Head of caudate nucleus (tissue), 42 donors: ENCODE measurements at places on chromosomes 6 and 20.

GRCh38 chr6:106411643-106412200, 51.2 kb downstream of the CRYBG1 start:
- DNase-seq = no peak

DNA sequence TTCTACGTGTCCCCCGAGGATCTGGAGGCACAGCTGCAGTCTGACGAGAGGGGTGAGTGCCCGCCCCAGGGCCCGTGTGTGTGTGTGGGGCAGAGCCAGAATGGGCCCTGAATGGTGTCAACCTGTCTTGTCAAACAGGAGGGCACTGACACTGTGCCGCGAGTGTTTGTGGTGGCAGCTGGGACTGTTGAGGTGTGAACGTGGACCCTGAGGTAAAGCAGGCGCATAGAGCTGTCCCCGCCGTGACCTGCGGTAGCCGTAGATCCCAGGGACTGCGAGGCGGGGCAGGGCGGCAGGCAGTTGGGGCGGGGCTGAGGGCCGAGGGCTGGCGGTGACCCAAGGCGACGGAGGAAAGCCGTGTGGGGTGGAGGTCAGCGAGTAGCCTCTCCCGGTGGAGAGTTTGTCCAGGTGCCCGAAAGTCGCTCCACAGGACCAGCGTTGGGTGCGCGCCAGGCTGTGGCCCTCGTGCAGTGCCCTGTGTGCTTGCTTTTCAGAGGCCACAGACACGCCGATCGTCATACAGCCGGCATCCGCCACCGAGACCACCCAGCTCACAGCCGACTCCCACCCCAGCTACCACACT, 25.2 kb downstream of the UCKL1 start:
- no peak for DNase-seq

- DNase-seq = no peak
Measured at GRCh38 chr6:84137051-84137375, 90.4 kb downstream of the CEP162 start.

- DNase-seq = no peak
Measured at GRCh38 chr20:3166913-3167342, 6.4 kb downstream of the LZTS3 start.

- no peak for DNase-seq
Measured at GRCh38 chr6:134943522-134944111, 6.3 kb downstream of the ALDH8A1 start.

DNA sequence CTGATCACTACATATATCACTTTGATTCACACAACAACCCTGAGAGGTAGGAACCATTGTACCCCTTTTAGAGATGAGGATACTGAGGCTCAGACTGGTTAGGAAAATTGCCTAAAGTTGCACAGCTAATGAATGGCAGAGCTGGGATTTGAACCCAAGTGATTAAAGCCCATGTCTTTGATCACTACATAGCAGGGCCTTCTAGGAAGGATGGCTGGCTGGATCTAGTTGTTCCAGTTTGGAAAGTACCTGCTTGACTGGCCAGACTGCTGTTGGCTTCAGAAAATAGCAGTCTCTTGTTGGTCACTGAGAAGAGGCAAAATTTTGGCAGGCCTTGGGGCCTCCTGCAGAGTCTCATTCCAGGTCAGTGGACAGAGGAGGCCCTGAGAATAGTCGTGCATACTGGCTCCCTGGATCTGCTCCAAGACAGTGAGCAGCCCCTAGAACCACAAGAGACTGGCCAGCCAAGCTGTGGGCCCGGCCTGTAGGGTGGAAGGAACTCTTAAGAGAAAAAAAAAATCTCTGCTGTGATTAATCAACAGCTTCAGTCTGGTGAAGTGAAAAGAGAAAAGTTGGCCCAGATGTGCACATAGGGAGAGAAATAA, 17.5 kb downstream of the PPARD start:
- peak; percentile 56 for DNase-seq

- DNase-seq = no peak
Measured at GRCh38 chr20:51760905-51761546, 7.2 kb downstream of the ATP9A start.

DNA sequence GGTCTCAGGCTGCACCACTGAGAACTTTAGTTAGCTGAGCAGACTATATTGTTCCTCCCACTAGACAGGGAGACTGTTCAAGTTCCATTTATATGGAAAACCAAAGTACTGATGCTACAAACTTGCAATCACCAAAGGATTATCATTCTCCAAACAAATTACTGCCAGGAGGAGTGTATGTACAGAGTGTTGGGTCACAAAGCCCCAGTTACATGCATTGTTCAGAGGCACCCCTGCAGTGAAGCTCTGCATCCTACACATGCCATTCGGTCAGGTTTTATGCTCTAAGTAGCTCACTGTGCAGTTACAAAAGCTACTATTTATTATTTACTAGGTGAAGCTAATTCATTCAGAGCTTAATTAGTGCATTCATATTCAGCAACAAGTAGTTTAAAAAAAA, 75.8 kb downstream of the SMLR1 start:
- no peak for DNase-seq

- DNase-seq = no peak
Measured at GRCh38 chr6:50778696-50779095, 40.0 kb upstream of the TFAP2B start.

DNA sequence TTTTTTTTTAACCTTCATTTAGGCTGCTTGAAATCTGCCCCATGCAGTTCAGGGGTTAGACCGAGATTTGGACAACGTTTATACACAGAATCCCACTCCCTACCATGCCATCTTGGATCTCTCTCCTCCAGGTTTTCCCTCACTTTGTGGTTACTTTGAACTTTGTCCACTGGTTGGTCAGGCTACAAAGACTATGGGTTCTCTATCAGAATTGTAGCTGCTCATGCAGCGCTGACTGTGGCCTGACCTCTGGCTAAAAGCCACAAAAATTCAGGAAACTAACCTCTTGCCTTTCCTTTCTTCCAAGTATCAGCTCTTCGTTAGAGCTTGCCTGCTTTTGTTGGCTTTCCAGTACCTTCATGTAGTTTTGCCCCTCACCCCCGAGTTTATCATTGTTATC, 44.9 kb upstream of the KCNG1 start:
- DNase-seq = no peak

- DNase-seq = no peak
Measured at GRCh38 chr6:39804466-39805065, 12.4 kb downstream of the DAAM2 start.

GRCh38 chr6:129534926-129535325, 175.1 kb downstream of the ARHGAP18 start:
- DNase-seq = no peak

GRCh38 chr20:58233393-58233792, 4.9 kb upstream of the ANKRD60 start:
- DNase-seq = no peak

GRCh38 chr20:32163951-32164350, 43.6 kb downstream of the PLAGL2 start:
- no peak for DNase-seq

DNA sequence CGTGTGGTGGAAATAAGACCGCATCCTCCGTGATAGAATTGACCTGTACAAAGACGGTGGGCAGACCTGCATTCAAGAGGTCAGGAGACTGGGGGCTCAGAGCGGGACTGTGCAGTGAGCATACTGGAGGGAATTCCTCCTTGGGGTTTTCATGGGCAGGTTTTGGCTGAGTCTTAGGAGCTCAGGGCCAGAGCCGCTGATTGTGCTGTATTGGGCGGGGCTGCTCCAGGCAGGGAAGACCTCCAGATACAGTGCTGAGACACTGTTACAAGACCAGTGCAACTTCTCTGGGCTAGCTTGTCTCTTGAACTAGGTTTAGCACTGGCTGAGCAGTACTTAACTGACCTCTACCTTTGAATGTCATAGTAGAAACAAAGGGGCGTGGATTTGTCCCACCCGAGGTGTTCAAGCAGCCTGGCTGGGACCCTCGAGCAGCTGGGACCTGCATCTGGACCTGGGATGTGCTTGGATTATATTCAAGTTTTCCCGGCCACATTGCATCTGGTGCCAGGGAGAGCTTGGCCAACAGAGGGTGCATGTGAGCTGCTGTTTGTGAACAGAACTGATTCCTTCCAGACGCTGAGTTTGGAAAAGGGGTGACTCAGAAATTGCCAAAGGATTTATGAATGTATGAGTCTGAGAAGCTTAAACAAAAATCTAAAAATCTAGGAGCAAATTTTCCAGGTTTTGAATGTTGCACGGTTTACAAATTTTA, 33.4 kb upstream of the SLC22A1 start:
- DNase-seq = peak; percentile 73

DNA sequence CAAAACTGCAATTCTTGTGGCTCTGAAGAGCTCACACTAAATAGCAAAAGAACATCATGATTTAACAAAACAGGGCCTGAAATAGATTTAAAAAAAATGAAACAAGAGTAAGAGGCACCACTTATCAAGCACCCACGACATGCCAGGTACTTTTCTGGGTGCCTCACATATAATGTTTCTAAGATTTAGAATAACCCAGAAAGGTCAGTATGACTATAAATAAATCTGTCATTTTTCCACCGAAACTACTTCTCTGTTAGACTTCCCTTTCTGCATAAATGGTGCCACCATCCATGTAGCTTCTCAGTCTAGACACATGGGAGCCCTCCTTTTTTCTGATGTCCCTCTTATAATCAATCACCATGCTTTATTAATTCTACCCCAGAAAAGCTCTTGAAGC, 652.4 kb upstream of the CHD6 start:
- peak; percentile 9 for DNase-seq

- no peak for DNase-seq
Measured at GRCh38 chr6:125066964-125067363, 86.6 kb upstream of the TPD52L1 start.

DNA sequence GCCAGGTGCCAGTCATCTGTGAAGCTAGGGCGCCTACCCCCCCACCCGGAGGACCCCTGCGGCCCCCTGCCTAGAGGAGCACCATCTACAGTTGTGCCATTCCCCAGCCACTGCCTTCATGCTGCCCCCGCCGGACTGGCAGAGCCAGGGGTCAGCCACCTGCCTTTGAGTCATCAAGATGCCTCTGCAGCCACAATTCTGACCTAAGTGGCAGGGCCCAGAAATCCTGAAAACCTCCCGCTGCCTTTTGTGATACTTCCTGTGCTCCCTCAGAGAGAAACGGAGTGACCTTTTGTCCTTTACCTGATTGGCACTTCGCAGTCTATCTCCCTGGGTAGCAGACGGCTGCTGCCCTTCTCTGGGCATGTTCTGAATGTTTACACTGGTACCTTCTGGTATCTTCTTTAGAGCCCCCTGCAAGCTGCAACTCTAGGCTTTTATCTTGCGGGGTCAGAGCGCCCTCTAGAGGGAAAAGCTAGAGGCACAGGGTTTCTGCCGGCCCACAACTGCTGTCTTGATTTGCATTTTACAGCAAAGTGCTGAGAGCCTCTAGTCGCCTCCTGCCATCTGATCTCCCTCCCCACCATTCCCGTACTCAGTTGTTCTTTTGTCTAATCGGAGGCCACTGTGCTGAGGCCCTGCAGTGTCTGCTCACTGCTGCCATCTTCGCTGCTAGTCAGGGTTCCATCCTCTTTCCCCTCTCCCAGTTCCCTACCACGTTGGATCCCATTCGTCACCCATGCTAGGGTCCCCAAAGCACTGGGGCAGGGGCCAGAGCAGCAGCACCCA, 26.9 kb downstream of the SPATA2 start:
- peak; percentile 92 for DNase-seq

GRCh38 chr6:168410035-168410434, 30.9 kb upstream of the SMOC2 start:
- no peak for DNase-seq

- DNase-seq = no peak
Measured at GRCh38 chr6:2916158-2916925, 13.2 kb upstream of the SERPINB9 start.

DNA sequence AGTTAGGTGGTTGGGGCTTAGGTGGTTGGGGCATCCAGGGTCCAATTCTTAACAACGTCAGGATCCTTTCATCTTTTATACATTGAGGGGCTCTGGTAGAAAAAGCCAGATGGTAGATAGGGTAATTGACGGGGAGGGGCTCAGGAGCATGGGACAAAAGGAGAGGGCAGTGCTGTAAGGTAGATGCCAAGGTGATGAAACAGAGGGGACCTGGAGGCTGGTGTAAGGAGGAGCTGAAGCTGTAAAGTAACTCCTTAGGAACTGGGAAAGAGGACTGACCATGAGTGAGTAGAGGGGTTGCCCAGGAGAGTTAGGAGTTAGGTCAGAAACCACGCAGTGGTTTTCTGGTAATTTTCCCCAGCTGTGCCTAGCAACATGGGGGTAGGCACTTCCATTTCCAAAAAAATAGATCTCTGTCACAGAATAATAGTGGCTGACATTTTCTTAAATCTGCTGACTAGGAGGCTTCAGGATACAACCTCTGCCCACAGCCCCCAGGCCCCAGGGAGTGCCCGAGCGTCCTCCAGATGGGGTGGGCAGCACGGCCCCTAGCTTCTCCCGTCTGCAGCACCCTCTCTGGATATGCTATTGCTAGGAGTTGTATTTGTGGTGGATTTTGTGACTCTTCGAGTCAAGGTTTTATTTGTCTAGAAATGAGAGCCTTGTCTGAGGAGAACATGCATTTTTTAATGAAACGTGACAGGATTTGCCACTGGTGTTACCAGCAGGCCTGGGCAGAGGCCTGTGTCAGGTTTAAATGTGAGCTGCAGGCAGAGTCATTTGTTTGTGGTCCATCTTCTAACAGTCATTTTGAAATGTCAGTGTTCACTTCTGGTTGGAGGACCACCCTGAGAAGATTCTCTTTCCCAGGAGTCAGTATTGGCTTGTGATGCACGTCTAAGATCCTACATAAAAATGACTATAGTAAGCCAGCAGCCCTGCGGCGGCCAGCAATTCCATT, 44.6 kb downstream of the TULP4 start:
- no peak for DNase-seq

GRCh38 chr20:38308047-38308438, 4.1 kb downstream of the BPI start:
- no peak for DNase-seq

DNA sequence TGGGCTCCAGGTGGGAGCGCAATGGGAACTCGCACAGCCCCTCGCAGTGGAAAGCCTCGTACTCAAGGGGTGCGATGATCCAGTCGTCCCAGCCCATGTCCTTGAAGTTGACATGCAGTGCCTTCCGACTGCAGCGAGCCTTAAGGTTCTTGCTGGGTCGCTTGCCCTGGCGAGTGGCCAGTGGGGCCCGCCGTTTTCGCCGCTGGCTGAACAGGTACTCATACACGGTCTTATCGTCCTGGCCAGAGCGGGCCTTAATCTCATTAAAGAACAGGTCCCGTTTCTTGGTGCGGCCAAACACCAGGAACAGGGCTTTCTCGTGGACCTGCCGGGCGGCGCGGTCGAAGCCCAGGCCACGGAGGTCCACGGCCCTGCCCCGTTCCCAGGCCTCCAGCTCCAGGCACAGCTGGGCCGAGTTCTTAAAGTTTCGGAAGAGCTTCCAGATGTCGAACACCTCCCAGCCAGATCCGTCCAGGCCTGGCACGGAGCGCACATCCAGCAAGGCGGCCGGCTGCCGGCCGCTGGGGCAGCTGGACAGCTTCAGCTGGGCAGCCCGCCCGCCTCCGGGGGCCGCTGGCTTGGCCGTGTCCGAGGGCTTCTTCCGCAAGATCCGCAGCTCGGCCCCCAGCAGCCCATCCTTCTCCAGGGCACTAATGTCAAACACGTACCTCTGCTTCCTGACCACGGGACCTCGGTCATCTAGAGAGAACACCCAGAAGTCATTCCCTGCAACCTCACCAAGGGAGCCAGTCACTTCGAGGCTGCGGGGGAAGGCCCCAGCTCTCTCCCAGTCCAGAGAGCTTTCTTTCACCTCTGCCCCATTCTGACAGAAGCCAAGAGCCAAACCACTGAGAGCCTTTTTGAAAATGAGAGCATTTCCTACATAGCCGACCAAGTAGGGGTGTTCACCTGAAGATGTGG, 3.7 kb downstream of the GDF5 start:
- DNase-seq = no peak
